Fibroblast of lung (primary cell): ENCODE measurements at places on chromosomes 7 and 10. TPM values are rescaled to one million over a fixed set of nuclear protein-coding genes. Genes with fewer than 3 reads are reported as not detected.

- no peak for DNase-seq
These were observed 169.5 kb upstream of the LYZL1 start for GRCh38 chr10:29119374-29119773.

GRCh38 chr10:72338180-72338579 is 16.5 kb downstream of the DNAJB12 start:
- DNase-seq, result no peak

- peak; percentile 81 for DNase-seq
These were observed 32.9 kb upstream of the CCDC71L start for GRCh38 chr7:106693677-106694353.

- peak; percentile 95 for DNase-seq
These were observed 494.3 kb downstream of the AUTS2 start for GRCh38 chr7:70092314-70093204.

Gene FMC1
- total RNA-seq, result 11.0 and 23.0 TPM in 2 replicates

Gene WNT2
- total RNA-seq, result 1.7 and 3.9 TPM in 2 replicates

- peak; percentile 72 for DNase-seq
These were observed 18.9 kb downstream of the NCAPG2 start for GRCh38 chr7:158685693-158686092.

DNA sequence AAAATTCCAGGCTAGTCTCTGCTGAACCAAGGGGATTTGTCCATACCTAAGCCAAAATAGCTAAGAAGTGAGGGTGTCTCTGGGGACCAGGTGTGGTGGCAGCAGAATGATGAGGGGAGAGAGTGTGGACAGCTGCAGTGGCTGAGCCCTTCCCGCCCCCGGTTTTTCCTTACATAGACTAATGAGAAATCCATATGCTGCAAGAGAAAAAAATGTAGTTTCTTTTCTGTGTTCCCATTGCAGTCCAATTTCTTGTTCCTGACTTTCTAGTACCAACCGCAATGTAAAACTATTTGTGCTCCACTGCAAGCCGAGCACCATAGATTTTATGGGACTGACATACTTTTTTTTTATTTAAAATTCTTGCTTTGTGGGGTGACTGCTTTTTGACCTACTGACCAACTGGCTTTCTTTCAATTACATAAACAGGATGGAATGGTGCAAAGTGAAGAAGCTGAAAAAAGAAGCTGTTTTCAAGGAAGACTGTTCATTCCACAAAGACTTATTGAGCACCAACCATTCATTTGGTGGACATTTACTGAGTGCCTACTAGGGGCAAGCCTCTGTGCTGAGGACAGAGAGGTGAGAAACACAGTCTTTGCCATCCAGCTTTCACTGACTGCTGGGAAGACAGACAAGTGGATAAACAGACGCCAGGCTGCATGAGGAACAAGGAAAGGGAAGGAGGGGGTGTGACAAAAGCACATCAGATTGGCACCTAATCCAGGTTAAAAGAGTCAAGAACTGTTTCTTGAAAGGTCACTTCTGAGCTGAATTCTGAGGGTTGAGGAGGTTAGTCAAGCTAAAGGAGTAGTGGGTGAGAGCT is 9.8 kb downstream of the CEP41 start:
- peak; percentile 86 for DNase-seq

Gene GALNT17
- total RNA-seq, result under 0.01 and 0.26 TPM in 2 replicates

Gene BHLHA15
- 0.33 and 0.51 TPM in 2 replicates for total RNA-seq

DNA sequence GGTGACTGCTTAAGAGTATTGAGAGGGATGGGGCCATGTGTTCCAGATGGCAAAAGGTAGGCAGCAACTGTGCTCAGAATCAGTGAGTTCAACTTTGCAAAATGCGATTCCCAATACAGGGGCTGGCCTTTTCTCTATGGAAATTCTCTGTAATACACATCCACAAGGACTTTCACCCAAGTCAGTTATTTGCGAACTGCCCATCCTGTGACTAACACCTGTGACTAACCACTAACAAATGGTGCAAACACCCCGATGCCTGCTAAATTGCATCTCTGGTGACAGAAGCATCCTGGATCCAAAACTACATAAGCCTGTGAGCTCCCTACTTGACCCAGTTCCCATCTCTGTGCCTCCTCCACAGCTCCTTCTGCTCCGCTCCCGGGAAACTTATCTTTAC is 9.0 kb upstream of the CUZD1 start:
- DNase-seq, result peak; percentile 73

- no peak for DNase-seq
These were observed 228.4 kb downstream of the PLXNA4 start for GRCh38 chr7:132347858-132348257.

DNA sequence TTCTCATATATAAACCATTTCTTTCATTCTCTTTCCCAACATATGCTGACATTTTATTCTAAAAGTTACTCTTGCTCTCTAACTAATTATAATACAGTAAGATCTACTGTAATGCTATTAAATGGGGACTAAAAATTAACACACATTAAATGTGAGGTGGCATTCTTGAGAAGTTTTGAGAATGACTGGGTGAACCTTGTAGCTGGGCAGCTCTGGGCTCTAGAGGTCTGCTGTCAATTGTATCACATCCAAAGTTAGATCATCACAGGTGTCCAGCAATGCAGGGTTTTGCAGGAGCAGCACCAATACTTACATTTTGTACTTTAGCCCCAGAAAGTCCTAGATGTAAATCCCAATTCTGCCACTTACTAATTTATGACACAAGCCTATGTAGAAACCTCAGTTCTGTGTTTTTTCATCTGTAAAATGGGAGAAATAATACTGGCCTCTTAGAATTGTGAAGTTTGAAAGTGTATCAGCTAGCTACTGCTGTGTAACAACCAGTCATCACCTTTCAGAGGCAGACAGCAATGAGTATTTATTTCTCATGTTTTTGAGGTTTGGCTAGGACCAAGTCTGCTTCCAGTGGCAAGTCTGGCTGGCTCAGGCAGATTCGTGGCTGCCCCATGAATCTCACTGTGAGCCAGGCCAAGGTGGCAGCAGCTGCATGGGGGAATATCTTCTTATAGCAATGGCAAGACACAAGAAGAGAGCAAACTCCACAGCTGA is 79.6 kb upstream of the EMX2 start:
- no peak for DNase-seq

- DNase-seq, result no peak
These were observed 946.9 kb downstream of the SORCS1 start for GRCh38 chr10:106217627-106218026.

Gene LIPF
- not detected in 2 replicates for total RNA-seq

Gene PNLIPRP3
- not detected in 2 replicates for total RNA-seq

Gene ZNF394
- 20.1 and 22.1 TPM in 2 replicates for total RNA-seq

- DNase-seq, result peak; percentile 66
These were observed 21.9 kb downstream of the PDCD4 start for GRCh38 chr10:110893559-110894179.

DNA sequence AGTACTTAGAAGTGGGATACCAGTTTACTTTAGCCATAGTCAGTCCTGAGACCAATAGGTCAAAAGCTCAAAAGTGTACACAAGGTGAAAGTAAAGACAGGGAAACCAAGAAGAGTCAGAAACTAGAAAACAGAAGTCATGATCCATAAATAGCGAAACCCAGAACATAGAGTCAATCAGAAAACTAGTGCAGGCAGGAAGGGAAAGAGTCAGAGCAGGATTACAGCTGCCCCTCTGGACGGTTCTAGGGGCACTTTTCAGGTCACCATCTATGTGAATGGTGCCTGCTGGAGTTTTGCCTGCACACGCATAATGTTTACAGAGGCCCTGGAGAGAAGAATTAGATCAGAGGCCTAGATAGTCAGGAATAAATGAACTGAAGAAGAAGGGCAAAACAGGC is 22.4 kb upstream of the DMTF1 start:
- DNase-seq, result no peak

DNA sequence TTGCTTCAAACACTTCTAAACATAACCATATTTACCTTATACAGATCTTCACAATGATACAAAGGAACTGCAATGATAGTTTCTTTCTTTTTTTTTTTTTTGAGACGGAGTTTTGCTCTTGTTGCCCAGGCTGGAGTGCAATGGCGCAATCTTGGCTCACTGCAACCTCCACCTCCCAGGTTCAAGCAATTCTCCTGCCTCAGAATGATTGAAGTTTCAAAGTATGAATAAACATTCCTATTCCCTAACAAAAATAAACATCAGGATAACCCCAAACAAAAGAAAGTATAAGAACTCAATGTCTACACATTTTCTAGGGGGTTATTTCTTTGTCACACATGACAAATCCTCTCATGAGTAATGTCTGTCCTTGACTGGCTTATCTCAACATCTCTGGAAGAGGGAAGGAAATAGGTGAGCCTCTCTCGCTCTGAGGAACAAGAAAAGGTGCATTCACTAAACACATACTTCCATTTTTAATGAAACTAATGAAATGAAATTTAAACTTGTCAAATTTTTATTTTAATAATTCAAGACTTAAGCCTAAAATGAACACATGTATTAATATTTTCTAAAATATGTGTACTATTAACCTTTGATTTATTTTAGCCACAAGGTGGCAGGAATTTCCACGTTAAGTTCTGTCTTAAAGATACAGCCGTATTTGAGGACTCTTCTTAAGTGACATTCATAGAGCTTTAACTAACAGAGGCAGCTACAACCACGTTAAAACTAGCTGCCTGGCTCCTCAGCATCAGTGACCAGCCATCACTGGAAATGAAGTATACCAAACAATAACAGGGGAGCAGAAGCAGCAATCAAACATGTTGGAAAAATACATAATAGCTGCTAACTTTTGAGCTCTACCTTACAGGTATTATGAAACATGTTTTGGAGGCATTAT is 58.3 kb downstream of the MALSU1 start:
- peak; percentile 72 for DNase-seq

Gene GALNT11
- 32.4 and 43.8 TPM in 2 replicates for total RNA-seq

DNA sequence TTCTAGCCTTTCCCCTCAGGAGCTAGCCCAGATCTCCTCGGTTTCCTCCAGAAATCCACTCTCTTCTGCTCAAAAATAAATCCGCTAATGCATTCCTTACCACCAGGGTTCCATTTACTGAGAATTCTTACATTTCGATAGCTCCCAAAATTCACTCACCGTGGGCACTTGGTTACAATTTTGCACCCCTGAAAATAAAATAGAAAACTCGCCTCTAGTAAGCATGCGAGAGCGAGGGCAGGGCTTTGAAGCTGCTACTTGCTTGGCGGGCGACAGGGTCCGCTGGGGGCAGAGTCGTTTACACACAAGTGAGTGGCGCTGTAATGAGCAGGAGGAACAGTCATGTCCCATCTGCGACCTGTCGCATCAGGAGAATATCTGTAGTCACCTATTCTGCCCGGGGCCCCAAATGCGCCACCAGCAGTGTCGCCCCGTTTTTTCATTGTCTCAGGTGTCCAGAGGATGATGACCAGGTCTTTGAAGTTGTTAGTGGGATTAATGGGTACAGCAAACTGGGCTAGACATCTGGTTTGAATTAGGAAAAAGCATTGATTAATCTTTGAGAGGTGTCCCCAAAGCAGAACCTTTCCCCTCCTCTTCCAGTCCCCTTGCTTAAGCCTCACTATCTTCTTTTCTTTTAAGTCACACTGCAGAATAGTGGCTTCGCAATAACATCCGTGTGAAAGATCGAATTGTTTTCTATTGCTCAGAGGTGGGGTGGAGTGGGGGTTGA is 1.2 kb upstream of the MEOX2 start:
- no peak for DNase-seq

Gene TSPAN15
- 1.8 and 2.6 TPM in 2 replicates for total RNA-seq
